IPS DF 6.9 (cell line): ENCODE measurements at places on chromosomes 16 and 17.

GRCh38 chr17:55816532-55817396 lies 65.9 kb downstream of the PCTP start:
- H3K36me3 ChIP-seq = no peaks in the 10 kb centered on the region
- H3K27ac ChIP-seq = no peak overlapping the region
- no peaks in the 10 kb centered on the region for H3K27me3 ChIP-seq
- no peak for DNase-seq
- H3K4me1 ChIP-seq = no peaks in the 10 kb centered on the region
- H3K4me3 ChIP-seq = no peak overlapping the region

GRCh38 chr17:75970011-75970523 lies 8.9 kb downstream of the ACOX1 start:
- no peak overlapping the region for H3K27ac ChIP-seq
- H3K27me3 ChIP-seq = no peaks in the 10 kb centered on the region
- no peaks in the 10 kb centered on the region for H3K36me3 ChIP-seq
- DNase-seq = no peak
- H3K4me3 ChIP-seq = no peak overlapping the region

DNA sequence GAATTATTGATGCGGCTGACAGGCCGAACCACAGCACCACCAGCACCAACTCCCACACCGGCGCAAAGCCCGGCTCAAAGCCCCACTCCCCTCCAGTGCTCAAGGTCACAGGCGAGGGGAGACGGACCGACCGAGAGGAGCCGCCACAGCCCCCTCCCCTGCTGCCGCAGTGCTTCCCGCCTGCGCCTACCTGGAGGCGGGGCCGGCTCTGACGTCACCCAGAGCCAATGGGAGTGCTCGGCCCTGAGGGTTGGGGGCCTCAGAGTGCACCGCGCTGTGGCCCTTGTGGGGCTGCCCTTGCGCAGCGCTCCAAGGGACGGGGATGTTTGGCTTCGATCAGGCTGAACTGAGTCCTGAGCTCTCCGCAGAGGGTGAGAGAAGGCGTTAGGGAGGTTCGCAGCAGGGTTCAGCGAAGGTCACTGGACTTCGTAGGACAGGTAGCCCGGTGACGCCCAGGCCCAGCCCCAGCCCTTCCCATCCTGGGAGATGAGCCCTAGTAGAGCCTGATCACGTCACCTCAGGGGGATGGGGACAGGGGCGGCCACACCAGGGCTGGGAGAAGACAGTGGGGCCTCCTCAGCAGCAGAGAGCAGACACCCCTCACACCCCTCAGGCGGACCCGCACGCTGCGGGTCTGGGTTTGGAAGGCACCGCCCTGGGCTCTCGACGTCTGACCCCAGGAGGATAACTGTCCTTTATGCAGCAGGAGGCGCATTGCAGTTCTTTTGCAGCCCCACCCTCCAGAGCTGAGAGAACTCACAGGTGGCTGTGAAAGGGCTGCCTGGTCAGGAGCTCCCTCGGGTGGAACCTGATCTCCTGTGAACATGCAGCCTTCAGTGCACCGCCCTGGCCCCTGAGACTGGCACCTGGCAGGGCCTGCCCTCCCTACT lies 1.5 kb downstream of the NDRG4 start:
- DNase-seq = peak; percentile 60
- H3K27ac ChIP-seq = no peak overlapping the region
- no peaks in the 10 kb centered on the region for H3K27me3 ChIP-seq

- no peaks in the 10 kb centered on the region for H3K27me3 ChIP-seq
- H3K4me3 ChIP-seq = no peak overlapping the region
- no peak overlapping the region for H3K27ac ChIP-seq
- H3K36me3 ChIP-seq = no peaks in the 10 kb centered on the region
- no peak for DNase-seq
- no peaks in the 10 kb centered on the region; the same call in none of the 2 replicates for H3K4me1 ChIP-seq
Measured at GRCh38 chr17:63290784-63291183, 155.3 kb downstream of the CYB561 start.
